ENCODE measurements at places on chromosomes 7 and 10.

DNA sequence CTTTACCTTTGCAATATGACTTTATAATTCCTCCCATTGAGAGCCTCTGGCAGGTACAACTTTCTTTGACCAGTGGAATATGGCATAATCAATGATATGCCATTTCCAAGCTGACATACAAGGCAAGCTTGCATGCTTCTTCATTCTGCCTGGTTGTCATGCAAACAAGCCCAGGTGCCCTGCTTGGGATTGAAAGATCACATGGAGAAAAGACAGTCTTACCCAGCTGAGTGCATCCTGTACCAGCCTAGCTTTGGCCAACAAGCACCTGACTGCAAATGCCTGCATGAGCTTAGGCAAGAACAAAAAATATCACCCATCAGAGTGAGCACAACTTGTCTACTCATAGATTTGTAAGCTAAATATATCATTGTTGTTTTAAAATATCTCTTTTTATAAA, 82.9 kb upstream of the KCND2 start:
- no peak for DNase-seq

GRCh38 chr7:109190766-109191398, 621.2 kb downstream of the DNAJB9 start:
- DNase-seq: no peak

GRCh38 chr7:112511451-112512202, 30.8 kb downstream of the LSMEM1 start:
- no peak for DNase-seq

DNA sequence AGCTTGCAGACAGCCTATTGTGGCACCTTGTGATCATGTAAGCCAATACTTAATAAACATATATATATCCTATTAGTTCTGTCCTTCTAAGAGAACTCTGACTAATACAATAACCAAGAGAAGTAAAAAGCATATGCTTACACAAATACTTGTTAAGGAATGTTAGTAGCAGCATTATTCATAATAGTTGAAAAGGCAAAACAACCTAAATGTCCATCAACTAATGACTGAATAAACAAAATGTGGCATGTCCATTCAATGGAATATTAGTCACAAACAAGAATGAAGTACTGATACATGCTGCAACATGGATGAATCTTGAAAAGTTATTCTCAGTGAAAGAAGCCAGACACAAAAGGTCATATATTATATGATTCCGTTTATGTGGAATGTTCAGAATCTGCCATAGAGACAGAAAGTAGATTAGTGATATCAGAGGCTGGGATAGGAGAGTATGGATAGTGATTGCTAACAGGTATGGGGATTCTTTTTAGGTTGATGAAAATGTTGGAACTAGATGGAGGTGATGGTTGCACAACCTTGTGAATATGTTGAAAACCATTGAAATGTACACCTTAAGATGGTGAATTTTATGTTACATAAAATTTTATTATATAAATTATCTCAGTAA, 112.5 kb upstream of the UNC5B start:
- no peak for DNase-seq

- DNase-seq: peak; percentile 61
Observed at GRCh38 chr7:38070718-38071117, 107.3 kb upstream of the STARD3NL start.

GRCh38 chr10:89266721-89267453, 15.3 kb upstream of the LIPA start:
- DNase-seq: no peak

GRCh38 chr10:105291571-105291970, 650.5 kb downstream of the SORCS3 start:
- peak; percentile 19 for DNase-seq

DNA sequence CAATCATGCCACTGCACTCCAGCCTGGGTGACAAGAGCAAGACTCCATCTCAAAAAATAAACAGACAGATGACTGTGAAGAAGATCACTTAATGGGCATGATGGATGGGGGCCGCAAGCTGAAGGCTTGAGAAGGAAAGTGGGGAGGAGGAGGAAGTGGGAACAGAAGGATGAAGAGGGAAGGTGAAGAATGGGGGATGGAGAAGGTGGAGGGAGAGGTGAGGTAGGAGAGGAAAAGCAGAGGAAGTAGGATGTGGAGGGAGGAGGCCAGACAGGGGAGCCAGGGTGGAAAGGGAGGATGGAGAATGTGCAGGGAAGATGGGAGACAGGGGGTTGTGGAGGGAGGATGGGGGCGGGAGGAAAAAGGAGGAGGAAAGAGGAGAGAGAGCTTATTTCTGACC, 68.8 kb downstream of the SVOPL start:
- no peak for DNase-seq

- no peak for DNase-seq
Observed at GRCh38 chr10:8618834-8619233, 564.3 kb downstream of the GATA3 start.

DNA sequence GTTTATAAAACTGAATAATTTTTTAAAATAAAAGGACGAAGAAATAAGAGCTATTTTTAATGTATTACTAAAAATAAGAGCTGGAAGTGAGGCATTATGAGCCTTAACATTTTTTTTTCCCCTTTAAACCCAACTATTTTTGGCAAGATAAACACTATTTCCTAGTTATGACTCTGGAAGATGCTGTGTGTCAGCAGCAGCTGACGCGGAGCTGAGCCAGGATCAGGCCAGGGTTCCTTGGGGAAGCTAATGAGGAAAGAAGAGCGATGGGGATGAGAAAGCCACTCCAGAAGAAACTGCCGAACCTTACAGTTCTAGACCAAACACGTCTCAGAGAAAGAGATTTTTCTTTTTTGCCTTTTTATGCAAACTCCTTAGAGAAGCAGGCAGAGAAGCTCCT, 85.9 kb downstream of the USP6NL start:
- DNase-seq: no peak

GRCh38 chr10:45183174-45183573, 132.2 kb downstream of the OR13A1 start:
- no peak for DNase-seq

DNA sequence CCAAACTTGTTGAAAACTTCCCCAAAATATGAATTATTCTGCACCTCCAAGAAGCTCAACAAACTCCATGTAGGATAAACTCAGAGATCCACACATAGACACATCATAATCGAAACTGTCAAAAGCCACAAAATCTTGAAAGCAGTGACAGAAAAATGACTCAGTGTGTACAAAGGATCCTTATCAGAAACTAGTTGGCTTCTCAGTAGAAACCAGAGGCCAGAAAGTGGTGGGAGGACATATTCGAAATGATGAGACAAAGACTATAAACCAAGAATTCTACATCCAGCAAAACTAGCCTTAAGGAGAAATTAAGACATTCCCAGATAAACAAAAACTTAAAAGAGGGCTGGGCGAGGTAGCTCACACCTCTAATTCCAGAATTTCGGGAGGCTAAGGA, 38.5 kb downstream of the MCMBP start:
- DNase-seq: no peak

DNA sequence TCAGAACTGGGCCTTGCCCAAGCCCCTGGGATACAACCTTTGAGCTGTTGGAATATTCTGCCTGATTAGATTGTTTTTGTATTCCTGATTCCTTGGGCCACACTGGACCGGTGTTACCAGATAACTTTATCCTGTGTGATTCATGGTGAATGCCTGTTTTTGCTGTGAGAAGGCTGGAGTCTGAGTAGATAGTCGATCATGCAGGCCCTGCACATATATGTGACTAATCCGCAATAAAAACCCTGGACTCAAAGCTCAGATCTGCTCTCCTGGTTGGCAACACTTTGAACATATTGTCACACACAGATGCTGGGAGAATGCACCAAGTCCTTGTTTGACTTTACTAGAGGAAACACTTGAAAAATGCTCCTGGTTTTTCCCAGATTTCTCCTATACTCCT, 183.9 kb upstream of the MBL2 start:
- no peak for DNase-seq

- DNase-seq: no peak
Observed at GRCh38 chr10:102781921-102782557, 38.3 kb downstream of the WBP1L start.

- DNase-seq: no peak
Observed at GRCh38 chr10:110357252-110357780, 52.6 kb upstream of the SMNDC1 start.

DNA sequence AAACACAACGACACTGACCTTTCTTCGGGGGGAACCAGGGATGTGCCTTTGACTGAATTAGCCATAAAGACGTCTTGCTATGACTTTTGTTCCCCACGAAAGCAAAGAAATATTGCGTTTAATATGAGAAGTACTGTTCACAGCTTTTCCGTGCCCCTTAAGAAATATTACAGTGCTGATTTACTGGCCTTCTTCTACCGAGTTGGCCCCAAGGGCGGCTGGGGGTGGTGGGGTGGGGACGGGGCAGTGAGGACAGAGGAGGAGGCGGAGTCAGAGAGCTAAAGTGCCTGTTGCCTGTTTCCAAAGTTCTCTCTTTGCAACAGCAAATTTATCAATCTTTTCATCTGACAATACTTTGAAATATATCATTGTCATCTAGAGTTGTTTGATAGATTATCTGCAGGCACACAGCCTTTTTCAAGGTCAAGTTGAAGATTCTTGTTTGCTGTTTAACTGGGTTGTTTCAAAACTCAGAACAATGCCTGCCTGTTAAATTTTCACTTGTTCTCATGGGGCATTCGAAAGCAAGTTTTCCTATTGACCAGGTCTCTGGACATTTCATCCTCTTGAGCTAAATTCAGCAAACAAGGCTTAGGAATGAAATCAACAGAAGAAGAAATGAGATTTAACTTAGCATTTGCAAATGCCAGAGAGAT, 9.0 kb downstream of the PTF1A start:
- no peak for DNase-seq

DNA sequence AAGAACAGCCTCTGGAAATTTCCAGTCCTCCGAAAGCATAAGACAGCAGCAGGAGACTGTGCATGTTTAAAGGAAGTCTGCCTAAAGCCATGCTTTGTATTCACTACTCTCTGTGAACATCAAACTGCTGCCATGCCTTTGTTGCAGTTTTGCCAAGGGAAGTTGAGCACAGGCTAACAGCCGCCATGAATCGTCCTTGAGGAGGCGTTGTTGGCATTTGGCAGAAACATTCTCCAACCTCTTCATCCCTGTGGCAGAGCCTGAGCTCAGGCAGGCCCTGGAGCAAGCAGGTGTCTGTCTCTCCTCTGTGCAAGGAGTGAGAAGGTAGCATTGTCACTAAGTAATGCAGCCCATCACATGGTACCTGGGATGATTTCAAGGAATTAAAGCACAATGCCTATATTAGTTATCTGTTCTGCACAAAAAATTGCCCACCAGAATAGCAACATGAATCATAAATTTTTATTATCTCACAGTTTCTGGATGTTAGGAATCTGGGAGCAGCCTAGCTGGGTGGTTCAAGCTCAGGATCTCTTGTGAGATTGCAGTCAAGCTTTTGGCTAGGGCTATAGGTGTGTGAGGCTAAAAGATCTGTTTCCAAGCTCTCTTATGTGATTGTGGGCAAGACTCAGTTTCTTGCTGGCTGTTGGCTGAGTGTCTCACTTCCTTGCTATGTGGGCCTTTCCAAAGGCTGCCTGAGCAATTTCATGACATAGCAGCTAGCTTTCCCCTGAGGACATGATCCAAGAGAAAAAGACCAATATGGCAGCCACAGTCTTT, 46.5 kb upstream of the KIAA1217 start:
- DNase-seq: no peak

DNA sequence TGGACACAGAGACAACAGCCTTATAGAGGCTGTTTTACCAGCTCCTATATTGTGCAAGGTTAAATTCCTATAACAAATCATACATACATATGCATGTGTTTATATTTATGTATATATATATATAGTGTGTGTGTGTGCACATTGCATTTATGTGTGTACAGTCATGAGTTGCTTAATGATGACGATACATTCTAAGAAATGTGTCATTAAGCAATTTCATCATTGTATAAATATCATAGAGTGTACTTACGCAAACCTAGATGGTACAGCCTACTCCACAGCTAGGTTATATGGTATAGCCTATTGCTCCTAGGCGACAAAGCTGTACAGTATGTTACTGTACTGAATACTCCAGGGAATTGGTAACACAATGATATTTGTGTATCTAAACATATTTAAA, 30.1 kb upstream of the TNKS2 start:
- no peak for DNase-seq

GRCh38 chr10:17144757-17145156, 15.1 kb upstream of the CUBN start:
- no peak for DNase-seq

GRCh38 chr7:26398427-26398755, 106.7 kb downstream of the SNX10 start:
- DNase-seq: no peak

DNA sequence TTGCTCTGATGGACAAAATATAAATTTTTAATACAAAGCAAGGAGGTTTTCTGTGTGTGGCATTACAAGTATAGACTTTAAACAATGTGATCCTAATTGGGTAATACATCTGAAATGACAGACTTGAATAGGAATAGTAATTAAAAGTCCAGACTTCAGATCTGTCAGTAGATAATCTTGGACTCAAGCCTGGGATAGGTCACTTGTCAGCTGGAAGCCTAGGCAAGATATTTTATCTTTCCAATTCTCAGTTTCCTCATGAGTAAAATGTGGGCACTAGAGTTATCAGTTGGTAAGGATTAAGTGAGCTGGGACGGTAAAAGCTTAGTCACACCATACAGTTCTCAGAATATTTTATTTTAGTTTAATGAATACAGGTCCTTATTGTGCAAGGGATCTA, 10.4 kb upstream of the ZMYND11 start:
- DNase-seq: no peak

DNA sequence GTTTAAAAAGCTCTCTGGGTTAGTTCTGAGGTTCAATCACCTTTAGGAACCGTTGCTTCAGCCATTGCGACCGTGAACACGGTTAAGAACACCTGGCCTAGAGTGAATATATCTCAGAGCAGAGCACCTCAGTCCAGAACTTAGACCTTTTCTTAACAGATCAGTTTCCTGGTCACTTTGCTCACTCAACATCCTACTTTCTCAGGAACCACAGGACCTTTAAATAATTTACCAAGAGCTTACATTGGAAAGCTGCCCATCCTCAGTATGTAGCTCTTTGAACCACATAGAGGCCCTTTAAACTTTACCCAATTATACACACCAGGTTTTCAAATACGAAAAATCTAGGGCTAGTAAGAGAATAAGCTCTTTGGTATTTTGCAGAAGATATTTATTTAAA, 153.2 kb downstream of the NRBF2 start:
- DNase-seq: no peak

GRCh38 chr10:123636598-123637325, 29.4 kb upstream of the GPR26 start:
- no peak for DNase-seq

- DNase-seq: no peak
Observed at GRCh38 chr10:52609626-52610240, 162.9 kb downstream of the MBL2 start.

- no peak for DNase-seq
Observed at GRCh38 chr10:92091965-92092364, 168.4 kb downstream of the BTAF1 start.

- DNase-seq: no peak
Observed at GRCh38 chr7:44994877-44995554, 5.0 kb upstream of the CCM2 start.

DNA sequence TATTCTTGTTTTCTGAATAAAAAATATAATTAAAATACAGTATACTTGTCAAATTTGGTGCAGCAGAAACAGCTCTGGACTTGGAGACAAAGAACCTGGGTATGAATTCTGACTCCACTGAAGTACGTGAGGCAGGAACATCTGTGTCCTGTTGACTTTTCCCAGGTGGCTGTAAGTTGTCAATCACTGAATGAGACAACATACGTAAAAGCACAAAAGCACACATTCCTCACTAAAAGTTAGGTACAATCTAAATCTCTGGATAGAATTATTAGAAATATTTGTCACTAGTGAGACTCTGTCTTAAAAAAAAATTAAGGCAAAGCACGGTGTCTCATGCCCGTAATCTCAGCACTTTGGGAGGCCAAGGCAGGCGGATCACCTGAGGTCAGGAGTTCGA, 18.1 kb downstream of the CFAP58 start:
- DNase-seq: no peak

Data from SJCRH30 (cell line).